ENCODE measurements at places on chromosomes 7 and 10. TPM values are rescaled to one million over a fixed set of nuclear protein-coding genes. Genes with fewer than 3 reads are reported as not detected.

- DNase-seq: no peak
These were observed 3.8 kb downstream of the CDK6 start for GRCh38 chr7:92832534-92833023.

DNA sequence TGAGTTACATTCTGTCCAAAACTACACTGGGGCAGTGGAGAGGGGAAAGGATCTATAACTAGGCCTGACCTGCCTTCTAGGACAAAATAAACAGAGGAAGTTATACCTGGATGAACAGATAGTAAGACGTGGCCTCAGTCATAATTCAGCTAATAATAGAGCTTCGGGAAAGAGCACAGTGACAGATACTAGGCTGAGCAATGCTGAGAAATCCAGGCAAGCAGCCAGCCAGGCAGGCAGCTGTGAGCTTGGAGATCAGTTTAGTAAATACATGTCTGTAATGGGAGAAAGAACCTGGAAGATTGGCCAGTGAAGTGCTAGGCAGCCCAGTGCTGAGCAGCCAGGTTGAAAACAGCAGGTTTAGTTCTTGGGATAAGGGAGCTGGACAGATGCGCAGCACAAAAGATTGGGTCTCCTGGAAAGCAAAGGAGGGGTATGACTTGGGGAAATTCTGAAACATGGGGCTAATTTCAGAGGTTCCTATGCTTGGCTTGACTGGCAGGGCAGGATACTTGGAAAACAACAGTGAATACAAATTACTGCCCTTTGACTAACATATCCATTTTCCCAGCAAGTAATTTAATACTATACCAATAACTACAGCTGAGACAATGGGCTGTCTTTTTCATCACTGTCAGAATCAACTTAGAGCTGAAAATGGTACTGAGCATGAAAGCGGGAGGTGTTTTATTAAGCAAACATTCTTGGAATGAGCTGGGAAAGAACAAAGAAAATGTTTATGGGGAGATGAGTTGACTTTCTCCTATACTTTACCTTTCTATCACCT lies 140.8 kb downstream of the DGKB start:
- no peak for DNase-seq

DNA sequence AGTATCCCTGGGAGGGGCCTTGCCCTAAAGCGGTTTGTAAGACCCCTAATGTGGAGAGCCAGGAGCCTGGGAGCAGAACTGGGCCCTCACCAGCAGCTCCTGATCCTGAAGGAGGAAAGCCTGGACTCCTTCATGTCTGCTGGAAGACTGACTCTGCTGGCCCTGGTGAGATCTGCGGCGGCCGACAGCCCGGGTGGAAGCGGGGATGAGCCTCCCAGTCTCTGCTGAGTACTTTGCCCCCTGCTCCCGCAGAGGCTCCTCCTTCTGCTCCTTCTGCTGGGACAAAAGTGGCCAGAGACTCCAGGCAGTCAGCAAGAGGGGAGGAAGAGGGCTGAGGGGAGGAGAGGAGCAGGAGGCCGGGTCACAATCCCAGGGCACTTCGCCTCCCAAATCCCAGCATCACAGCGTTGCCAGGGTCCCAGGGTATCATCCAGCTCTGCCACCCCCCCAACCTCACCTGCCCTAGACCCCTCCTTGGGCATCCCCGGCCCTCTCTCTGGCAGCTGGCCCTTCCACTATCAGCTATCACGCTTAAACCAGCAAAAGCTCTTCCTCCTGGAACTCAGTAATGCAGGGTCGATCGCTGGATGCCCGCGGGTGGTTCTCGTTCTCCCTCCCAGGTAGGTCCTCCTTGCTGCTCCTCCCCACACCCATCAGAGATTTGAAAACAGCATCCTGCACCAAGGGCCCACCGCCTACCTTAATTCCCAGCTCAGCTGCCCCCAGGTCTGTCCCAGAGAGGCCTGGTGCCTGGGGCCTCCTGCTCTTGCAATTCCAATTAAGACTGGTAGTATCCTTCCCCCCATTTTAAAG lies 7.9 kb downstream of the TBATA start:
- no peak for DNase-seq

GRCh38 chr10:58511765-58512490 lies 744 bp upstream of the BICC1 start:
- DNase-seq: no peak

The ARHGEF35 gene
- polyA plus RNA-seq: 18.4 TPM

DNA sequence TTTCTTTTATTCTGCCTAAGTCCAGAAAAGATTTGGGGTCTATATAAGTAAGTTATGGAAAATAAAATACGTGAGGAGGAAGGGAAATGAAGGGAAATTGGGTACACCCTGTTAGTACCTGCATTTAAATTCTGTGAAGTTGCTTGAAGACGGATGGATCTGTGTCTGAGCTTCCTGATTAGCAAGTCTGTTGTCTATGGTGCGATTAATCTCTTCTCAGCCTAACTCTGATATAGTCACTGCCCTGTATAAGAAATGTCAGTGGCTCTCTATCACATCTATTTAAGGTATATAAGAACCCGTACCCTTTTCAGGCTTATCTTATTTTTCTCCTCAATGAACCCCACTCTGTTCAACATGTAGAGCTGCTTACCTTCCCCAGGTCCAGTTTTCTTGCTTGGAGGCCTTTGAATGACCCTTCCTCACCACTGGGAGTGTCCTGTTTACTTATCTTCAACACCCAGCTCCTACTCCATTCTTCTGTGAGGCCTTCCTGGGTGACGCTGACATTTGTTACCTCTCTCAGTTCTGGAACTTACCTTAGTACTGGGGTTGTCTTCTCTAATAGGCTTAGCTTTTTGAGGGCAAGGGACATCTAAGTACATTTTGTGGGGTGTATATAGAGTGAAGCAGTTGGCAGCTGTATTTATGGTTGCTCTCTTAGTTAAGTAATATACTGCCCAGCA lies 149.6 kb upstream of the PRPS1L1 start:
- no peak for DNase-seq

The MLXIPL gene
- polyA plus RNA-seq: 5.5 TPM

GRCh38 chr7:79405368-79405767 lies 48.1 kb downstream of the MAGI2 start:
- no peak for DNase-seq

All from renal pelvis (tissue), 12 donors.